CD4-positive, alpha-beta memory T cell (primary cell): ENCODE measurements at places on chromosomes 6 and 20. TPM values are rescaled to one million over a fixed set of nuclear protein-coding genes. Genes with fewer than 3 reads are reported as not detected.

PRSS35 gene
- not detected for polyA plus RNA-seq

DNA sequence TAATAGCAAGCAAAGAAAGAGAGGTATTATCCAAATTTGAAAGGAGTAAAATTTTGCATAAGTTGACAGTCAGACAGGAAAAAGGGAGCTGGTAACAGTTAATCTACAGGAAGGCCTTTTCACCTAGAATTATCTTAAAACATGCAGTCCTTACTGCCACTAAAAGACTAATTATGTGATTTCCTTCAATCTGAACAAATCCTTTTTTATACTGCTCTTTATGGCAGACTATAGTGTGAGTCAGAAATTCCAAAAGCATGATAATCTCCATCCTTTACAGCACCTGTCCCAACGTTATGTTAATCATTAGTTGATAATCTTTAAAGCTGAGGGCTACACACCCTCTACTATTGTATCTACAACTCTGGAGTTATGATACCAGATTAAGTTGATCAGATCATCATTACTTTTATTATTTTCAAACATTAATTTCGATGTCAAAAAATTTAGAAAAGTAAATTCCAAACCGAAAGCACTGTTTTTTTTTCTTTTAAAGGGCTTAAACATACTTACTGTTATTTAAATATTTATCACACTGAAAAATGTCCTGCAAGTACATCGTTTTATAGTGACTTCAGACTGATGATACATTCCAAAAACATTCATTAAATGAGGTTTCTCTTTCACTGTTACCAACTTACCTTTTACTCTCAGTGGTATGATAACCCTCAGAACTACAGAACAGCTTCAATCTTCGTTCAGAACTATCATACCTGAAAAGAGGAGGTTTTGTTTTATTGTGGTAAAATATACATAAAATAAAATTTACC lies 33.2 kb upstream of the AKAP7 start:
- no peaks in the 10 kb centered on the region for H3K4me1 ChIP-seq
- no peaks in the 10 kb centered on the region for H3K36me3 ChIP-seq
- H3K27me3 ChIP-seq: no peaks in the 10 kb centered on the region
- no peak overlapping the region for H3K27ac ChIP-seq
- no peak for DNase-seq
- H3K4me3 ChIP-seq: no peak overlapping the region

DNA sequence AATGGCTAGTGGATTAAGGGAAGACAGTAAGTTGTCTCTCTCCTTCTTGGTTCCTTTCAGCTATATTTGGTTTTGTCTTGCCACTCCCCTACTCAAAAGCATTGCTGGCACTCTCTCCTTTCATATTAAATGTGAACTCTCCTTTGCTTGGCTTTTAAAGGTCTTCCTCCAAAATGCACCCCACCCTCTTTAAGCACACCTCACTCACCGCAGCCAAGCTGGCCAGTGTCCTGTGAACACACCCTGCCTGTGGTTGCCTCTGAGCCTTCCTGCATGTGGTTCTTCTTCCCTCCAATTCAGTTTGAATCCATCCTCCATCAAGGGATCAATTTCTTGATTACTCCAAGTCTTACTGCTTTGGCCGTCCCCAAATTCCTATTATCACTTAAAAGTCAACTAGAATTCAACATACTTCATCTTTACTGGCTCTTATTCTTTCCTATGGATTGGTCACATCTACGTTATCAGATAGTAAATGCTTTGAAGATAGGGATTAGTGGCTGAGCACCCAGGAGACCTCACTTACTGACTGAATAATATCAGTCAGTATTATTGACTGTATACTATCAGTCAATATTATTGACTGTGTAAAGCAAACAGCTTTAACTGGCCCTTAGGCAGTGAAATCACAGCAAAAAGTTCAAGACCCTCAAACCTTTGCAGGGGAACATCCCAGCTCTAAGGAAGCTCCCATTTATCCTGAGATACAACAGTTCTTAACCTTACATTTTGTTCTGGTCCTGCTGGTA lies 41.6 kb upstream of the SPDEF start:
- no peak overlapping the region for H3K27ac ChIP-seq
- peaks cover 18% of the 10 kb centered on the region for H3K4me1 ChIP-seq
- no peak for DNase-seq
- H3K36me3 ChIP-seq: peaks cover 3% of the 10 kb centered on the region
- no peaks in the 10 kb centered on the region for H3K27me3 ChIP-seq

DNA sequence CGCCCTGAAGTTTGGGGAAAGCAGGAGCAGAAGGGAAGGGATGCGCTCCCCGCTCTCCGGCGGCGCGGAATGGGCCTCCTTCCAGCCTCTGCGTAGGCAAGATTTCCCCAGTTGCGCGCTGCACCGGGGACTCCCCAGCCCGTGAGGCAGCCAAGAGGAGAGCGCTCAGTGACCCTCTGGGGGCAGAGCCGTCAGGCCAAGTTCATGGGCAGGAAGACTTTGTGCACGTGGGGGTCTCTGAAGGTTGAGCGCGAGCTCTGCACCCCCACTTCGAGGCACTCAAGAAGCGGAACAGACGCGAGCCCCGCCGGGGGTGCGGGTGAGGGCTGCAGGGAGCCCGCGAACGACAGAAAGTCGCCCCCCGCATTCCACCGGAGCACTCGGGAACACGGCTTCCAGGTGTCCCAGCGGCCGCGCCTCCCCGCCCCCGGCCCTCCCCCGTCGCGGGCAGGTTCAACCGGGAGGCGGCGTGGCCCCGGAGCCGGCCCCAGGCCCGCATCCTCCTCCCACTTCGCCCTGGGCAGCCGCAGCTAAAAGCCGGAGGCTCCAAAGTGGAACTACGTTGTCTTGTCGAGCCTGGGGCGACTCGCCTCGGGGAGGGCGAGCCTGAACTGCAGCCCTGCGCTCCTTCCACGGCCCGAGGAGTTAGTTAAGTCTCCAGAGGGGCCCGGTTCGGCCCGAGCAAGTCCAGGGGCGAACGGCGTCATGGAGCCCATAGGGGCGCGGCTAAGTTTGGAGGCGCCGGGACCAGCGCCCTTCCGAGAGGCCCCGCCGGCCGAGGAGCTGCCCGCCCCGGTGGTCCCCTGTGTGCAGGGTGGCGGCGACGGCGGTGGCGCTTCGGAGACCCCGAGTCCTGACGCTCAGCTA lies at the start of gene PPP1R3G:
TSS of gene PPP1R3G (plus strand) at position 561 of the 867 bp plus-strand sequence. CDS start at position 706, 145 bp downstream.
- DNase-seq: no peak
- no peaks in the 10 kb centered on the region for H3K4me1 ChIP-seq
- no peak within 1 kb of the TSS for H3K27ac ChIP-seq
- H3K36me3 ChIP-seq: no peaks in the 10 kb centered on the region

SAMD10 gene
- 9.7 TPM for polyA plus RNA-seq

DNA sequence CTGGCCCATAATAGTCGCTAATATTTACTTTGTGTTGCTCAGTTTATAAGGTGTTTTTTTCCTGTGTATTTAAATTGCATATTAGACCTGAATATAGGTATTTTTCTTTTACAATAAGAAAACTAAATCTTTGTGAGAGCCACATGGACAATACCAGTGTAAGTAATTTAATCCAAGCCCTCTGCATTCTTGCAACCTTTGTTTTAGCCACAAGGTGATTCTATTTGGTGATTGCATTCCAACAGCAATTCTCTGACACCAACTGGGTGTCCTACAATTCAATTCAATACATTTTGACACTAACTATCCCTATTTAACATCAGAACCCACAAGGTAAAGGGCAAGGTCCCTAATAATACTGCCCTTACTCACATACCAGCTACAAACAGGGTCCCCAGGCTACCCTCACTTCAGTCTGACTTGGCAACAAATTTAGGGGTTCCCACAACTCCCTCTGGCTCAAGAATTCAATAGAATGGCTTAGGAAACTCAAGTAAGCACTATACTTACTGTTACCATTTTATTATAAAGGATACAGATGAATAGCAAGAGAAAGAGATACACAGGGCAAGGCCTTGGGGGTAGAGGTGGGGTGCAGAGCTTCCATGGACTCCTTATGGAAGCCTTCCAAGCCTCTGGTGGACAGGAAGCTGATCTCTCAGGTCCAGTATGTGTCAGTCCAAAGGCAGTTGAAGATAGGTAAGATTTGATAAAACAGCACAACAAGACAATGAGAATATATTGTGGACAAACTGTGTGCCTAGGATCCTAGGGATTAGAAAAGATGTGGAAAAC lies 169.3 kb downstream of the CD83 start:
- no peaks in the 10 kb centered on the region for H3K36me3 ChIP-seq
- no peaks in the 10 kb centered on the region for H3K4me1 ChIP-seq
- DNase-seq: no peak
- H3K27ac ChIP-seq: no peak overlapping the region
- no peak overlapping the region for H3K4me3 ChIP-seq

DNA sequence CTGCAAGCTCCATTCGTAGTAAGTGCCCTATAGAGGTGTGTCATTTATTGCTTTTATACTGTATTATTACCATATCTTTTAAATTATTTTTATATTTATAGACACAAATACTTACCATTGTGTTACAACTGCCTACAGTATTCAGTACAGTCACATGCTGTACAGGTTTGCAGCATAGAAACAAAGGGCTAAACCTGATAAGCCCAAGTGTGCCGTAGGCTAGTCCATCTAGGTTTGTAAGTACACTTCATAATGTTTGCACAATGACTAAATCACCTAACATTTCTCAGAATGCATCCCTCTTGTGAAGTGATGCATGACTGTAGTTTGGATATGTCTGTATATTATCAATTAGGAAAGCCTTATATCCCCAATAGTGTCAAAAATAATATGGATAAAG lies 122.8 kb downstream of the CLVS2 start:
- no peak overlapping the region for H3K4me3 ChIP-seq
- no peaks in the 10 kb centered on the region for H3K36me3 ChIP-seq
- no peaks in the 10 kb centered on the region for H3K27me3 ChIP-seq
- H3K4me1 ChIP-seq: no peaks in the 10 kb centered on the region
- DNase-seq: no peak
- no peak overlapping the region for H3K27ac ChIP-seq

MYLIP gene
- polyA plus RNA-seq: 71.9 TPM

- no peaks in the 10 kb centered on the region for H3K4me1 ChIP-seq
- no peak for DNase-seq
- no peaks in the 10 kb centered on the region for H3K36me3 ChIP-seq
- H3K27me3 ChIP-seq: no peaks in the 10 kb centered on the region
- H3K27ac ChIP-seq: no peak overlapping the region
These were observed 211.1 kb upstream of the FOXA2 start for GRCh38 chr20:22795433-22795832.

- no peaks in the 10 kb centered on the region for H3K27me3 ChIP-seq
- peaks cover 18% of the 10 kb centered on the region for H3K36me3 ChIP-seq
- H3K4me3 ChIP-seq: no peak overlapping the region
- DNase-seq: no peak
These were observed 5.1 kb downstream of the TFB1M start for GRCh38 chr6:155309150-155309549.

LTA gene
- 27.7 TPM for polyA plus RNA-seq

DOK5 gene
- polyA plus RNA-seq: not detected

TMEM181 gene
- 4.3 TPM for polyA plus RNA-seq

DNA sequence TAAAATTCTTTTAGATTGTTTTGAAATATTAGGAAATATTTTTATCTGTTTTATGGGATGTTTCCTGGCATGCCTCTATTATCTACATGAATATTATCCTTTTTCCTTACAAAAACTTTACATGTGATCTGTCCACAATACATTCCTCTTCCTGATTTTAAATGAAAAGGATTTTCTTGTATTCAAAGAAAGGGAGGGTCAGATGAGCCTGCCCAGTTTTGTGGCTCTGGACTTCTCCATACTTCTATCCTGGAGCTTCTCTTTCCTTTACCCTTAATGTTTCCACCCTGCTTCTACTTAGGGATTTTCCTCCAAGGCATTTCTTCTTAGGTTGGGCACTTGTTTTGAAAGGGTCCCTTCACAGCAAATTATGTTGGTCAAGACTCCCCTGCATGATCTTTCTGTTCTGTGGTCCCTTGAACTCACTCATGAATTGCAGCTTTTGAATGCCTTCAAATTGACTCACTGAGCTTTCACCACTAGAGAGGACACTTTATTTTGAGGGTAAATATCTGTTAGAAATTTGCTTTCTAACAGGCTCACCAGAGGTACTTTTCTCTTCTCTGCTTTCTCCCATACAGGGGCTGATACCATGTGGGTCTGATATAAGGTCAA lies 104.9 kb downstream of the CENPW start:
- no peak overlapping the region for H3K27ac ChIP-seq
- H3K27me3 ChIP-seq: no peaks in the 10 kb centered on the region
- no peak for DNase-seq
- H3K36me3 ChIP-seq: no peaks in the 10 kb centered on the region
- no peaks in the 10 kb centered on the region for H3K4me1 ChIP-seq

LMBRD1 gene
- polyA plus RNA-seq: 61.5 TPM

DNA sequence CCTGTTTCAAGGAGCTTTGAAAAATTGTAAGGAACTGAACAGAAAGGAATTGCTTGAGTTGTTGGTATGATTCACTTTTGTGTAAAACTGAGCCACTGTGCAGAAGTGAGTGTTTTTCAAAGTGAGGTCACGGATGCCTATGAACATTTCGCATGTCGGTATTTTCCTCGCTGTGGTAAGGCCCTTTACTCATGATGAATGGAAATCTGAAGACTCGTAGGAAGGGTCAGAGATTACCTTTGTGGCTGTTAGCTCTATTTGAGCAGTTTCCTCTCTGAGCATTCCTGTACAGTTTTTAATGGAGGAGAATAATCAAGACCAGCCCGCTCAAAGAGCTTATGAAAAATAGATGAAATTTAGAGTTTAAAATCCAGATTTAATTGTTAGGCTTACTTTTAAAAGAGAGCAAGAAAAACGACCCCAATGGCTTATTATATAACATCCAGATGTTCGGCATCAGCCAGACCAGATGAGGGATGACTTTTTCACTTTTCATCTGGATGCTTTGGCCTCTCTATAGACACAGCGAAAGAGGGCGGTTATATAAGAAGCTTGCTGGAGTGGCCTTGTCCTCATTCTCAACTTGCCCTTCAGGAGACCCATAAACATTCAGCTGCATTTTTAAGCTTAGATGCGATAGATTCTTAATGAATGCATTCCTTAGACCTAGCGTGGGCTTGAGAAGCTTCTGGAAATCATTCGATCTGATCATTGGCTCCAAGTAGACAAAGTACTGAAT lies 99.5 kb downstream of the CD83 start:
- no peaks in the 10 kb centered on the region for H3K36me3 ChIP-seq
- H3K4me3 ChIP-seq: no peak overlapping the region
- DNase-seq: no peak
- H3K4me1 ChIP-seq: peaks cover 2% of the 10 kb centered on the region
- no peaks in the 10 kb centered on the region for H3K27me3 ChIP-seq

- no peak overlapping the region for H3K4me3 ChIP-seq
- no peaks in the 10 kb centered on the region for H3K4me1 ChIP-seq
- no peak for DNase-seq
- no peak overlapping the region for H3K27ac ChIP-seq
These were observed 105.2 kb downstream of the CDK19 start for GRCh38 chr6:110710115-110710514.

- no peak for DNase-seq
- no peaks in the 10 kb centered on the region for H3K36me3 ChIP-seq
- no peaks in the 10 kb centered on the region for H3K27me3 ChIP-seq
- peaks cover 16% of the 10 kb centered on the region for H3K4me1 ChIP-seq
- H3K4me3 ChIP-seq: no peak overlapping the region
- H3K27ac ChIP-seq: no peak overlapping the region
These were observed 68.1 kb upstream of the TOP1 start for GRCh38 chr20:40960521-40960956.

MYO6 gene
- polyA plus RNA-seq: 3.3 TPM

RAMACL gene
- 0.39 TPM for polyA plus RNA-seq
